Activated B cell treated with CpG ODN at 0.5 μM for 24 hours (primary cell): ENCODE measurements at places on chromosomes 5 and 9.

- H3K27ac ChIP-seq, result no peak overlapping the region
- no peaks in the 10 kb centered on the region for H3K36me3 ChIP-seq
- H3K4me3 ChIP-seq, result no peak overlapping the region
- no peak for DNase-seq
- H3K27me3 ChIP-seq, result peaks cover 2% of the 10 kb centered on the region
These were observed 269.7 kb downstream of the MLLT3 start for GRCh38 chr9:20352591-20352990.

- no peak overlapping the region for H3K27ac ChIP-seq
- H3K27me3 ChIP-seq, result peaks cover 2% of the 10 kb centered on the region
- H3K4me3 ChIP-seq, result no peak overlapping the region
- no peaks in the 10 kb centered on the region for H3K36me3 ChIP-seq
- no peaks in the 10 kb centered on the region for H3K4me1 ChIP-seq
These were observed 82.7 kb downstream of the SHC3 start for GRCh38 chr9:89095761-89096528.

- DNase-seq, result no peak
- H3K27me3 ChIP-seq, result no peaks in the 10 kb centered on the region
- H3K4me1 ChIP-seq, result peaks cover 85% of the 10 kb centered on the region
- peak overlapping the region; percentile 81 for H3K4me3 ChIP-seq
- no peaks in the 10 kb centered on the region for H3K36me3 ChIP-seq
These were observed 104.5 kb upstream of the CHD1 start for GRCh38 chr5:99033014-99033900.

DNA sequence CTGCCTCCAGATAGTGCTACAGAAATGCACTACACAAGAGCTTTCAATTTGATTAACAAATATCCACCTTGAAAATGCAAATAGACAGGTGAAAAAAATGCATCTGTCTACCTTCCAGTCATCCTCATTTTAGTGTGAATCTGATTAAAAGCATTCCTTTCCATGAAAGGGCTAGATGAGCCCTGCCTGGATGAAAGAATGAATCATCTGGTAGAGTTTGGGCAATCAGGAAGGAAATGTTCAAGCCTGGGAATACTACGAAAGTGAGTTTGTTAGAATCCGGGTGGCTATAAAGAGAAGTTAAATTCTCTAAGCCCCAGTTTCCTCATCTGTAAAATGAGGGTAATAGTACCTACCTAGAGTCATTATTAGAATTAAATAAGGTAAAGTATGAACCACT is 142.6 kb downstream of the FAM114A2 start:
- no peaks in the 10 kb centered on the region for H3K36me3 ChIP-seq
- H3K4me3 ChIP-seq, result no peak overlapping the region
- H3K4me1 ChIP-seq, result no peaks in the 10 kb centered on the region

DNA sequence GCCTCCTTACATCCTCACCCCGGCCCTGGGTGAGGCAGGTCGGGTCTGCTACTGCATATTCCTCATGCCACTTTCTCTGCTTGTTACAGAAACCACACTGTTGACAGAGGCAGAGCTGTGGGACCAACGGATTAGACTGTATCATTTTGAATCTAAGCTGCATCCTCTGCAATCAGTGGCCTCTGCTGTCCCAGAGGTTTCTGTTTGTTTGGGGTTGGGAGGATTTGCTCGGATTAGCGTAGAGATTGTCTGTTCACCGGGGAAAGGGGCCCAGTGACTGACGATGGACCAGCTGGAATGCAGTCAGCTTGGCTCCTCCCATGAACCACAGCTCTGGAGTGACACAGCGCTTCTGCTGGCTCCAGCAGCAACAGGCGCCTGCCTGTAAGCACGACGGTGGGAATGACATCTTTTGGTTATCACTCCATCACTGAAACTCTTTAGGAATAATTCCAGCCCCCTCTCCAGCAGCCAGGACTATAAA is 37.3 kb upstream of the ADRA1B start:
- H3K4me1 ChIP-seq, result no peaks in the 10 kb centered on the region
- no peak overlapping the region for H3K27ac ChIP-seq
- no peak for DNase-seq
